ENCODE measurements at places on chromosomes 2 and 18.

DNA sequence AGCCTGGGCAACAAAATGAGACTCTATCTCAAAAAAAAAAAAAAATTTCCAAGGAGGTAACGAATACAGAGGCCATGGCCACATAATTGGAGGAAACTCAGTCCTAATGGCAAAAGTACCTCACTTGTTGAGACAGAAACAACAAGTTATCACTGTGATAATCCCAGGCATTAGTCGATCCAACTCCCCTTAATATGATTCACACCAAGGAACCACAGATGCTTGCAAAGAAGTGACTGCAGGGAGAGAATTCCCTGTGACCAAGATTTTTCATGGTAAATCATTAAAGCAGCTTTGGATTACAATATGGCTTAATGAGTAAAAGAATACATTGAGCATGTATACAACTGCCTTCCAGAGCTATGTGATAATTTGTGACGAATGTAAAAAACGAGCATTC, 80.4 kb upstream of the RNU4ATAC start:
- DNase-seq = no peak

DNA sequence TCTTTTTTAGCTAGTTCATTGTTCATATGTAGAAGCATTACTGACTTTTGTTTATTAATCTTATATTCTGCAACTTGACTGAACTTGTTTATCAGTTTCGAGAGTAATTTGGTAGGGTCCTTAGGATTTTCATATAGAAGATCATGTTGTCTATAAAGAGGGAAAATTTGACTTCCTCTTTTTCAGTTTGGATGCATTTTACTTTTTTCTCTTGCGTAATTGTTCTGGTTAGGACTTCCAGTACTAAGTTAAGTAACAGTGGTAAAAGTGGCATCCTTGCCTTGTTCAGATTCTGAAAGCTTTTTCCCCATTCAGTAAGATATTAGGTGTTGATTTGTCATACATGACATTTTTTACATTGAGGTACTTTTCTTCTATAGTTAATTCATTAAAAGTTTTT, 726.0 kb downstream of the KCNJ3 start:
- DNase-seq = no peak

DNA sequence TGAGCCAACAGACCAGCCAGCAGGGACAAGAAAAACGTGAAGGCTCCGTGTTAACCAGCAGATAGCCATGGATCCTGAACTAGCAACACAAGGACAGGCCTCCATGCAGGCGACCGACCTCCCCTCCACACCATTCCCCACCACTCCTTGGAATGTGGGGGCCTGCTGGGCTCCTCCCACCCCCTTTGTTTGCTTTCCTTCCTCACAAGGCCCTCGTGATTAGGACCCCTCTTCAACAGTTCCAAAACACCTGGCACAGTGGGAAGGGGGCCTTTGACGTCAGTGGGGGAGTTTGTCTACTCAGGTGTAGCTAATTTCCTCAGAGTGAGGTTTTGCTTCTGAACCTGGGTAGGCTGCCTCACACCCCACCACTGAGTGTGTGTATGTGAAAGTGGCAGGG, 37.8 kb downstream of the SLC14A2 start:
- DNase-seq = no peak

GRCh38 chr2:18804536-18804935, 215.2 kb upstream of the NT5C1B start:
- no peak for DNase-seq

DNA sequence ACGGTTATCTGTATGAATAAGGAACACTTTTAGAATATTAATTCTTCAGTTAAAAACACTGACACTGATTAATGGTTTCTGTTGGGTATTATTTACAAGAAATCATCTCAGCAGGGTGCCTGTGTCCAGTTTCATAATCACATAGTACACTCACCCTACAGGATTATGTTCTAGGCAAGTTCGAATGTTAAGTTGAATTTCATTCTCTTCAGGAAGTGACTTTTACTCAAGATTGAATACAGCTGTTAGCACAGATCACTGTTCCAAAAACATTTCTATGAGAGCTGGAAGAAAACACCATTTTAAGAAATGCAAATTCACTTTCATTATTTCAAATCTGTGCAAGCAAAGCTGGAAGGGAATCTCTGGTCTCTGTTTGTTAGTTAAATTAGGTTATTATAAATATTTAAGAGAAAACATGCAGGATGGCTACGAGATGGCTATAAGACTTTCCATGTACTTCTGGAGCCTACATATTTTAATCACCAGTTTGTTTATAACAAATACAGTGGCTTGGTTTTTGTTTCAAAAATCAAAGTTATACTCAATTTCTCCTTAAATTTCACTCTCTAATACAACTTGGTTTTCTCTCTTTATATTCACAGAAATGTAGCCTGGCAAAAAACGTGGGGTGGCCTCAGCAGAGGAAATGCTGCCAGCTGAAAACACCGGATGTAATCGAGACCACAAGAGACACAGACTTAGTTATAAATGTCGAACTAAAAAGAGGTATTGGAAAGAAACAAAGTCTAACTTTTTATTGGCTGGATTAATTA, 65.8 kb downstream of the RBMS1 start:
- peak; percentile 24 for DNase-seq

DNA sequence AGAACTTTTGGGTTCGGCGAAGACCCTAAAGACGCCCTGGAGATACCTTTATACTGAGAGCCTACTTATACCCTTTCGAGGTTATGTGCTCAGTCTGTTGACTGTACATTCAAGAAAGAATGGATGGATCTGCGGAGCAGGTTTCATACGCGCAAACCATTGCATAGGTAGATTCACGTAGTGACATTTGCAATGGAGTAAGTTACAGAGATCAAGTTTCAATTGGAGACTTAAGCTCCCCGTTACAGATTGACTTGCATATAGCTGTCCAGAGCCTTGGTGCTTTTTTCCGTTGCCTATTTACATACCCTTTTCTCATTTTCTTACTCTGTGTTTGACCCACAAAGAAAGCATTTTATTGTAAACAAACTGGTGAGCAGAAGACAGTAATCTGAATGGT, 923 bp downstream of the PSMD1 start:
- no peak for DNase-seq

- DNase-seq = no peak
Measured at GRCh38 chr2:164896634-164897355, 55.2 kb upstream of the COBLL1 start.

Data from stimulated activated CD8-positive, alpha-beta memory T cell treated with anti-CD3 and anti-CD28 coated beads, Interleukin-2, amount 100 ng/mL, for 1 hour (primary cell).